CD4-positive, alpha-beta T cell treated with Interleukin-1 beta for 1 hour (primary cell): ENCODE measurements at places on chromosomes 16 and 17.
A peak's percentile ranks its signal among the peaks of the same experiment; 100 is the strongest.

- DNase-seq: peak; percentile 78
These were observed 33.9 kb downstream of the JPH3 start for GRCh38 chr16:87636050-87636684.

- DNase-seq: peak; percentile 52
These were observed 9.8 kb downstream of the CA5A start for GRCh38 chr16:87926246-87927194.

DNA sequence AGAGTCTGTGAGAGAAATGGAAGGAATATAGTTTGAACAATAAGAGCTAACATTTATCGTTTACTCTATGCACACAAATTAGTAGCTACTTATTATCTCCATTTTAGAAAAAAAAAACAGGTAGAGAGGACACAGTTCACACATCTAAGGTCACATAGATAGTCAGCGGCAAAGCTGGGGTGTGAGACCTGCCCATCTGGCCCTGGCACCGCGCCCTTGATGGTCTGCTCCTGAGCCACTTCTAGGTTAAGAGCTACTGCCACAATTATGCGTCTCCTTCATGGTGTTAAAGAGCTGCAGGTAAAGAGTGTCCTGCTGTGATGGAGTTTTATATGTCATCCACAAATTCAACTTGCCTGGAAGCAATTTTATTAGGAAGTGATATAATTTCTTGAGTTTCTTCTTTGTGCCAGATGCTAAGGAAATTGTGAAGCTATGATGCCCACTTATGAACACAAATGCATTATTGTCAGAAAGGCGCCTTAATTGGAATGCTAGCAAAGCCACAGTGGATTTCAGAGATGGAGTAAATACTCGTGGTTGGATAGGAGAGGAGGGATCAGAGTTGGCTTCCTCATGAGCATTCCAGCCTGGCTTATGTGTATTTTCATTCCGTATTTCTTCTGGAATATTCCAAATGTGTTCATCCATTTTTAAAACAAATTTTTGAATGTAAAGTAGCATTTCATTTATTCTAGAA is 21.3 kb upstream of the MFSD6L start:
- no peak for DNase-seq

- no peak for DNase-seq
These were observed 28.7 kb downstream of the ABR start for GRCh38 chr17:1150863-1151600.

DNA sequence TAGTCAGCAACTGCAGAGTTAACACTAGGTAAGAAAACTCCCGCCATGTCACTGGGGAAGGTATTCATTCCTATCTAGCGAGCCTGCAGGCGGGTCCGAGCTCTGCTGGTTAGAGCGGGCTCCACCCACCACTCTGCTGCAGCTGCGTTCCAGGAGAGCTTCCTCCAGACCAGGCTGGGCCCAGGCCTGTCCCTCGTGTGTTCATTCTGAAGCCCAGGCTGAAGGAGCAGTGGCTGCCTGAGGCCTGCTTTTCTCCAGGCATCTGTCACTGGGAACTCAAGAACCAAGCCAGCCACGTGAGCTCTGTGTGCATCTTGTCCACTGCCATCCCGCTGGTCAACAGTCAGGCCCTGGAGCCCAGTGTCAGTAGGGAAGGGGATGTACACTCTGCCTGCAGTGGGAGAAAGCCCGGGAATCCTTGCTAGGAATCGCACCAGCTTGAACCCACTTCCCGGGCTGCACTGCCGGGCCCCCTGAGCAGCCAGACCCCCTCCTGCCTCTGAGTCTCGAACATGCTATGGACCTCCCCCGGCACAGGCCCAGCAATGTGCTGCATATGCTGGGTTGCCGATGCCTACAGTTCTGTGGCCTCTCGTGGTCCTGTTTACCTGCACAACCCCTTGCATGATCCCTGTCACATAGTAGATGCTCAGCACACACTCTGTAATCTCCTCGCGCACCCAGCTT is 51.0 kb upstream of the ENPP7 start:
- no peak for DNase-seq

DNA sequence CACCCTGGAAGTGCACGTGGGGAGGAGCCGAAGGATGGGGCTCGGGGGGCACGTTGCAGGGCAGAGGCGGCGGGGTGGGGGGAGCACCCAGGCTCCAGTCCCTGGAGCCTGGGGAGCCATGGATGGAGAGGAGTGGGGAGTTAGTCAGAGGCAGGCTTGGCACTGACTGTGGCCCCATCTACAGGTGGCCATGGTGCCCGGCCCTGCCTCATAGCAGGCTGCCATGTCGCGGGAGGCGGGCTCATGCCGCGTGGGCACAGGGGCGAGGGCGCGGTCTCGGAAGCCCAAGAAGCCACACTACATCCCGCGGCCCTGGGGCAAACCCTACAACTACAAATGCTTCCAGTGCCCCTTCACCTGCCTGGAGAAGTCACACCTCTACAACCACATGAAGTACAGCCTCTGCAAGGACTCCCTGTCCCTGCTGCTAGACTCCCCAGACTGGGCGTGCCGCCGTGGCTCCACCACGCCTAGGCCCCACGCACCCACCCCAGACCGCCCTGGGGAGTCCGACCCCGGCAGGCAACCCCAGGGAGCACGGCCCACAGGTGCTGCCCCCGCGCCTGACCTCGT is 3.0 kb downstream of the PRR35 start:
- DNase-seq: no peak

GRCh38 chr17:12928736-12929135 is 89.1 kb downstream of the ELAC2 start:
- no peak for DNase-seq

GRCh38 chr17:57467226-57467625 is 210.9 kb downstream of the MSI2 start:
- DNase-seq: no peak

GRCh38 chr17:19534562-19535149 is 1.0 kb downstream of the SLC47A1 start:
- no peak for DNase-seq

DNA sequence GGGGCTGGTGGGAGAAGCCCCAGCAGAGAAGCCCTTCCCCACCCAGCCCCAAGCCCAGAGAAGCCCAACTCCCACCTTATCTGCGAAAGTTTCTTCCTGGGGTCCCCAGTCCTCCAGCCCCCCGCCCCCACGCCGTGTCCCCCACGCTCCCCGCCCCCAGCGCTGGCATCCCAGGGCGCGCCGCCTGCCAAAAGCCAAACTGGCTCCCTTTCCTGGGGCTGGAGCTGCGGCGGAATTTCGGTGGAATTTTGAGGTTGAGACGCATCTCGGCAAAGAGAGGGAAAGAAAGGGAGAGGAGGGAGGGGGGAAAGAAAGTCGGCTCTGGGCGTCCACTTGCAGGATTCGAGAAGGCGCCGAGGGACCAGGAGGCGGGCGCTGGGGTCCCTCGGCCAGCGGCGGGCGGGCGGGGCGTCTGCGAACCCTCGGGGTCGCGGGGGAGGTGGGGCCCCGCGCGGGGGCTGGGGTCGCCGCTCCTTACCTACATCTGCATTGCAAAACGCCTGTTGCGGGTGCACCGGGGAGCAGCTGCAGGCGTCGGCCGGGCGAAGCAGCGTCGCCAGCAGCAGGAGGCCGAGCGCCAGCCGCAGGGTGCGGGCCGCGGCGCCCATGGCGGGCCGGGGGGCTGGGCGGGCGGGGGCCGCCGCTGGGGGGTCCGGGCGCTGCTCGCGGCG is 571 bp downstream of the TIMP2 start:
- DNase-seq: no peak

DNA sequence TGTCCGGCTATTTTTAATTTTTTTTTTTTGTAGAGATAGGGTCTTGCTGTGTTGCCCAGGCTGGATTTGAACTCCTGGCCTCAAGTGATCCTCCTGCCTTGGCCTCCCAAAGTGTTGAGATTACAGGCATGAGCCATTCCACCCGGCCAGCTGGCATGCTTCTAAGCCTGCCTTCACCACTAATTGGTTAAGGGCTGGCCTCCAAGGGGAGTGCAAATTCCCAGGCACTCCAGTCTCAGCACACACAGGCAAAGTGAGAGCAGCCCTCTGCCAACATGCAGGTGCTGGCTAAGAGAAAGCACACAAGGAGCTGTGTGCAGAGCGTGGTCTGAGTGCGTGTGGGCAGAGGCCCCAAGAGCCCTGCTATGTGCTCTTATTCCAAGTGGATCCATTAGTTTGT is 149.8 kb upstream of the HS3ST2 start:
- no peak for DNase-seq

- DNase-seq: no peak
These were observed 1114.2 kb upstream of the GOT2 start for GRCh38 chr16:59848296-59848695.

DNA sequence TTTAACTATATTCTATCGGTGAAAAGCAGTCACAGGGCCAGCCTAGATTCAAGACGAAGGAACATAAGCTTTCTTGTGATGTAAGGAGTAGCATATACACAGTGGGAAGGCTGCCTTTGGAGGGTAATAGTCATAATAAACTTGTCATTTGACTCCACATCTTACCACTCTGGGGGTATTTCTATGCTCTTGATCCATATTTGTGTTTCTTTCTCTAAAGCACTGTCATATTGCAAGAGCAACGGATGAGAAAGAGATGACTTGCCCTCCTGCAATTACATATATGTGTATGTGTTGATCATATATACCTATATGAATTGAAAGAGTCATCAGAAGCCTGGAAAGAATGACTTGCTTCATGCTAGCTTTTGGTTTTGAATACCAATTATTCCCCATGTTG is 225.4 kb upstream of the HS3ST3A1 start:
- DNase-seq: no peak

DNA sequence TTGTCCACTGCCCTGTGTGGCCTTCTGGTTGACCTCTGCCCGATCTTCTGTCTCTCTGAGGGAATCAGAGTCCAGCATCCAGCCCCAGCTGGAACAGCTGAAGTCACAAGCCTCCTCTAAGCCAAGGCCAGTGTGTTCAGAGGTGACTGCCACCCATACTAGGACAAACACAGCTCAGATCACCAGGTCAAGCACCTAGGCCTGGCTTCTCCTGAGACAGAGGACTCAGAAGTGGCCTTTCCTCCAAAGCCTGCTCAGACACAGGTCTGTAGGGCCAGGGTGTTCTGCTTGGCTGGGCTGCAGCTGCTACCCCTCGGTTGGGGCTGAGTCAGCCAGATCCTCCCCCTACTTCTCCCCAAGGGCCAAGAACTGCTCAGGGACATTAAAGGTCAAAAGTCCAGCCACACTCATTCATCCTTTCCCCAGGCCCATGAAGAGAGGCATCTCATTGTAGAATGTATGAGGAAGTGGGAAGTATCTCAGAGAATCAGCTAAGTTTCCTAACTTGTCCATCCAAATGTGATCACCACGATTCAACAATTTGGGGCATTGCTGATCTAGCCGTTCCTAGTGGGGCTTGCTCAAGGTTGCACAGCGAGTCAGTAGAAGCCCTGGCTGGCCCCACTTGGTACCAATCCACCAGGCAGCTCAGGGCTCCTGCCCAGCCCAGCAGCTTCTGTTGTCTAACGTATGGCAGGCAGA is 7.6 kb downstream of the SLC46A1 start:
- DNase-seq: no peak

- no peak for DNase-seq
These were observed 9.6 kb downstream of the SLC7A6 start for GRCh38 chr16:68273896-68274295.

GRCh38 chr17:45368651-45369050 is 51.8 kb upstream of the MAP3K14 start:
- no peak for DNase-seq

GRCh38 chr16:889586-889985 is 81.2 kb downstream of the LMF1 start:
- DNase-seq: no peak

DNA sequence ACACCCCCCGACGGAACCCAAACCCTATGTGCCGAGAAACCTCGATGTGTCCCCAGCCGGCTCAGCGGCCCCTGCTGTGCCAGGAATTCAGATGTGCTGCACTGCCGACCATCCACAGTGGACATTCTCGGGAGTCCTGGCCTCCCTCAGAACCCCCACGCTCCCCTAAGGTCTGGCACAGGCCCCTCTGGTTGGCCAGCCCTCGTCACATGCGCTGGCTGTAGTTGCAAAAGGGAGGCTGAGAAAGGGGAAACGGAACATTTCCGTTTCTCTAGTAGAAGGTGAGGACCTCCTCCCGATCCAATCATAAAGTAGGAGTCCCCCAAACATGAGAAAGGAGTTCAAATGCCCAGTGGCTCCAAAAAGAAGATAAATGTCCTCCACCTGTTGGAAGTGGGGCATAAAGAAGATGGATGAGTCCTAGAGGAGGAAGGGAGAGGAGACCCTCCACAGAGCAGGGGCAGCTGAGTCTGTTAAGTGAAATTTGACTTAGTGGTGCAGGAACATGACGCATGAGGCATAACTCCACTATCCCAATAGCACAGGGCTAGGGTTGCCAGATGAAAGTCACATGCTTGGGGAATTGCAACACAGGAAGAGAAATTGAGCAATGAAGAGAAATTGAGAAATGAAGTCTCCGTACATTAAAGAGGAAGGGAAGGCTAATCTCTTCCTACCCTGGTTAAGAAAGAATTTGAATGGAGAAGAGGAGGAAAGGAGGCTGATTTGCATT is 49.3 kb upstream of the WSB1 start:
- DNase-seq: peak; percentile 18

DNA sequence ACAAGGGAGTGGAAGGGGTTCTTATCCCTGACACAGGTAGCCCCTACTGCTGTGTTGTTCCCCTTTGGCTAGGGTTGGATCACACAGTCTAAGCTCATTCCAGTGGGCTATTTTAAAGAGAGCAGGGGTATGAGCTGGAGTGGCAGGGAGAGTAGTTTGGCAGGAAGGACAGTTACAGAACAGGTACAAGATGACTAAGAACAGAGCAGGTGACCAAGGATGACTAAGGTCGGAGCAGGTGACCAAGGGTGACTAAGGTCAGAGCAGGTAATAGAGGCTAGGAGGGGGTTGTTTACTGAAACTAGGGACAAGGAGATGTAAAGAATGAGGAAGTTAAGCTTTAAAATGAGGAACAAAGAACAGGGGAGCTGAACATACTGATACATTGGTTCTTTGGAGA is 58.8 kb downstream of the UTP18 start:
- DNase-seq: no peak

DNA sequence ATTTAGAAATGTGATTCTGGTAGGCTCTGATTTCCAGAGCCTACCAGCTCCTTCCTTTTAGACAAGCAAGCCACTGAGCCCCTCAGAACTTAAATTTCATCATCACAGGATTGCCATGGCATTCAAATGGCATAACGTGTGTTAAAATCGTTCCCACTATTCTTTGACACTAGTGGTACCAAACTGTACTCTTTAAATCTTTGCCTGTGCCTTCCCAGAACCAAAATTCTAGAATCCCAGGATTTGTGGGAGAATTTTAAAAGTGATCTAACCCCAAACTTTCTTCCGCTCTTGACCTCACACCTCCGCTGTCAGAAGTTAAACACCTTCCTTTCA is 287 bp upstream of the INTS2 start:
- no peak for DNase-seq

GRCh38 chr17:57643062-57643461 is 102.0 kb downstream of the CCDC182 start:
- DNase-seq: no peak

GRCh38 chr16:52852978-52853377 is 199.7 kb downstream of the CHD9NB start:
- DNase-seq: no peak

GRCh38 chr17:76912421-76913164 is 44.4 kb downstream of the MGAT5B start:
- no peak for DNase-seq

- DNase-seq: no peak
These were observed 42.7 kb downstream of the TNRC6C start for GRCh38 chr17:78001182-78001581.

GRCh38 chr17:34979650-34980352 is 511 bp upstream of the LIG3 start:
- no peak for DNase-seq
